IMR-90 (cell line): ENCODE measurements at places on chromosomes 2 and 18.

DNA sequence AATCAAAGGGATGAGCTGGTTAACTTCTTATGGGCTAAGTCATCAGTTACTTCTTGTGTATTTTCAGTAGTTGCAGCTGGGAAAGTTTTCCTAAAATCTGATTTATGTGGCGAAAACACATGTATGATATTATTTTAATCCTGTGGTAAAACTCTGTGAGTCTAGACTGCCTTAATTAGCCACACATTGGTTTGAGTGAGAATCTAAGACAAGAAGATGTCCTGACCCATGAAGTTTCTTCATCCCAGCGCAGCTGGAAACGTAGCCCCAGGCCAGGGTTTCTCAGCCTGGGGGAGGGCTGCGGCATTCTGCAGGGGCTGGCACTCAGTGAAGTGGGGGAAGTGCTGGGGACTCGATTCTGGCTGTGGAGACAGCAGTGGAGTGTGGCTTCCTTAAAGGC, 44.7 kb upstream of the INHBB start:
- no peak for DNase-seq

DNA sequence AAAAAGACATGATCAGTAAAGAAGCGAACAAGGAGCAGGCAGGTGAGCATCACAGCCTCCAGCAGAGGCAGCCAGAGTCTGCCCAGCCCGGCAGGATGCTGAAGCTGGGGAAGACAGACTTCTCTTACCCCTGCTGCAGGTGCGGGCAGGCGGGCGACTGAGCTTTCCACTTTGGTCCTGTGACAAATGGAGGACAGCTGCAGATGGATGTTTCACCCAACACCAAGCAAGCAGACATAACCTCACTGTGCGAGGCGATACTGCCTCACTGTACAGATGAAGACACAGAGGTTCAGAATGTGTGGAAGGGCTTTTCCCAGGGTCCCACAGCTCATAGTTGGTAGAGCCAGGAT, 251.0 kb downstream of the AFF3 start:
- DNase-seq, result no peak

GRCh38 chr2:206250041-206250897, 24.2 kb upstream of the ZDBF2 start:
- peak; percentile 4 for DNase-seq

GRCh38 chr2:186889101-186889879, 40.3 kb upstream of the ZSWIM2 start:
- DNase-seq, result no peak

DNA sequence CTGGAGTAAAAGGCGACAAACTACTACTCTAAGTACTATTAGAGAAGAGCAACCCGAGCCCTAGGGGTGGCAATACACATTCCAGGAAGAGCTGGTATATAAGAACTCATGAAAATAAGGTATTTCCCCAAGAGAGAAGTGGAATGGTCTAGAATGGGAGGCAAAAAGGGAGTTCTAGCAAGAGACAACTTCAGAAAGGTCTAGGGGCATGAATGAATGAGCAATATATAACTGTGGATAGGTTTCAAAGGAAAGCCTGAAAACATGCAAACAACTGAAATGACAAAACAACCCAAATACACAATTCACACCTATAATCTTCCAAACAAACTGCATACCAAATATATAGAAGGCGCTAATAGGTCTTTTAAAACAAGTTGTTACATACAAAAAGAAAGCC, 22.2 kb downstream of the TRIP12 start:
- DNase-seq, result no peak

- no peak for DNase-seq
Measured at GRCh38 chr18:77054288-77054605, 78.3 kb downstream of the MBP start.

DNA sequence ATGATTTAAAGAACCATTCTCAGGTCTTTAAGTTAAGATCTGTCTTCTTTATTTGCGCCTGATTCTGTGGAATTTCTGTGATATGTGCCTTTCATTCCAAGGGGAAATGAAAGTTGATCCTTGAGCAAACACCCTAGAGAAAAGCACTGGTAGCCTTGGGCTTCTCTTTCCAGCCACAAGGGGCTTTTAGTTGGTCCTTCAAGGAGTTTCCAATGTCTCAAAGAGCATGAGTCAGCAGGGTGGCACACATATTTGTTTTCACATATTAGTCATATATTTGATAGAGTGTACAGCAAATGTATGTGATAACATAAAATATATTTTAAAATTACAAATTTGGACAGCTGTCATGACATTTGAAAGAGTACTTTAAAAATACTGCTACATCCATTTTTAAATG, 339.5 kb downstream of the TXNL1 start:
- DNase-seq, result peak; percentile 62

DNA sequence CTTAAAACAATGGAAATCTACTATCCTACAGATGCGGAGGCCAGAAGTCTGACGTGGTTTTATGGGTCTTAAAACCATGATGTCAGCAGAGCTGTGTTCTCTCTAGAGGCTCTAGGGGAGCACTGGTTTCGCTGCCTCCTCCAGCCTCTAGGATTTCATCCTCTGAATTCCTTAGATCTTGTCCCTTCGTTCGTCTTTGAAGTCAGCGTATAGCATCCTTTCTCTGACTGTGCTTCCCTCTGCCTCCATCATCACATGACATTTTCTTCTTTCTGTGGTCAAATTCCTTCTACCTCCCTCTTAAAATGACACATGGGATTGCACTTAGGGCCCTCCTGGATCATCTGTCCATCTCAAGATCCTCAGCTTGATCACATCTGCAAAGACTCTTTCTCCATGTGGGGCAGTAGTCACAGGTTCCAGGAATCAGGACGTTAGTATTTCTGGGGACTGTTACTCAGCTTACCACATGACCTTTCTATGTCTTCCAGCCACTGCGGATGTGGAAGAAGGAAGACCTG, 22.7 kb upstream of the NCK2 start:
- no peak for DNase-seq

DNA sequence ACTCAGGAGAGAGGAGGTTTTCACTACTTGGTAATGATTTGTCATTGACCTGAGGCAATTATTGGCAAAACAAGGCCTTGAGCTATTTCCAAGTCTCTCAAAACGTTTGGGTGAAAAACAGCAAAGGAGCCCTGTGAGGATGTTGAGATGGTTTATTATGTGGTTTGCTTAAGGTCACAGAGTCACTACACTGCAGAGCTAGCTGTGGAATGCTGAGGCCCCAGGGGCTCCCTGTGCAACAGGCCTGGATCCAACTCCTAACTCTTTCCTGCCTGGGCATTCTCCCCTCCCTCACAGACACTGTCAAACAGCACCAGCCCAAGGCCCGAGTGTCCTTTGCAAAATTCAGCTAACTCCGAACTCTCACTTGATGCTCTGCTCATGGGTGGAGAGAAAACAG, 754.6 kb upstream of the SOX11 start:
- no peak for DNase-seq

GRCh38 chr18:54228364-54228763, 3.9 kb upstream of the MBD2 start:
- DNase-seq, result no peak
